ENCODE measurements at places on chromosomes 1 and 21. TPM values are rescaled to one million over a fixed set of nuclear protein-coding genes. Genes with fewer than 3 reads are reported as not detected.
A peak's percentile ranks its signal among the peaks of the same experiment; 100 is the strongest.

Gene ATP1A1
- 251 TPM for total RNA-seq

Gene RNU11
- total RNA-seq, result not detected

Gene LTN1
- total RNA-seq, result 39.5 TPM

Gene FASLG
- 4.3 TPM for total RNA-seq

DNA sequence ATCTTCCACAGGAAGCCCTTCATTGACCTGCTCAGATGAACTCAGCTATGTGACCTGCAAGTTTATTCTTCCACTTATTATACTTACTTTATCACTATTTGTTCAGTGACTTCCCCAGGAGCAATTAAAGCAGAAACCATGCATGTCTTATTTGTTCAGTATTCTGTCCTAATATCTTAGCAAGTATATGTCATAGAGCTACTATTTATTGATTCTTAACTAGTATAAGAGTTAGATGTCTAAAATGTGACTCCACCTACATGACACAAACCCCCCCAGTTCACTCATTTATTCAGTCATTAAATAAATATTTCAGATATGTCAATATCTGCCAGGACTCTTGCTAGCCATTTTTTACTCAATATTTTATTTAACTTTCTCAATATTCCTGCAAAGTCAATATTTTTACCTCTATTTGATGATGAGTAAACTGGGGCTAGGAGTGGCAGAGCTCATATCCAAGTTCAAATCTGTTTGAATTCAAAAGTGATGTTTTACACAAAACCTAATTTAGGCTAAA lies 469.0 kb upstream of the USP24 start:
- H3K27me3 ChIP-seq, result no peaks in the 10 kb centered on the region
- H3K4me3 ChIP-seq, result no peak overlapping the region

- no peaks in the 10 kb centered on the region for H3K4me1 ChIP-seq
- H3K4me3 ChIP-seq, result no peak overlapping the region
- H3K27ac ChIP-seq, result no peak overlapping the region
- DNase-seq, result no peak
- H3K36me3 ChIP-seq, result no peaks in the 10 kb centered on the region
- H3K27me3 ChIP-seq, result no peaks in the 10 kb centered on the region
Measured at GRCh38 chr1:72066431-72066830, 215.9 kb downstream of the NEGR1 start.

GRCh38 chr1:147652306-147652705 lies 18.0 kb downstream of the ACP6 start:
- H3K27ac ChIP-seq, result no peak overlapping the region
- peaks cover 25% of the 10 kb centered on the region for H3K4me1 ChIP-seq
- H3K36me3 ChIP-seq, result peaks cover 24% of the 10 kb centered on the region
- H3K27me3 ChIP-seq, result no peaks in the 10 kb centered on the region
- H3K4me3 ChIP-seq, result no peak overlapping the region
- DNase-seq, result no peak

GRCh38 chr21:28196981-28197380 lies 795.7 kb downstream of the LTN1 start:
- no peaks in the 10 kb centered on the region for H3K27me3 ChIP-seq
- H3K27ac ChIP-seq, result no peak overlapping the region
- no peaks in the 10 kb centered on the region for H3K36me3 ChIP-seq
- H3K4me3 ChIP-seq, result no peak overlapping the region

Gene RHCE
- not detected for total RNA-seq

Gene SPATA21
- not detected for total RNA-seq

- DNase-seq, result no peak
- H3K36me3 ChIP-seq, result no peaks in the 10 kb centered on the region
- no peak overlapping the region for H3K27ac ChIP-seq
- no peaks in the 10 kb centered on the region for H3K27me3 ChIP-seq
- peaks cover 6% of the 10 kb centered on the region for H3K4me1 ChIP-seq
Measured at GRCh38 chr1:54347955-54348699, 58.1 kb downstream of the SSBP3 start.

Gene LRRC71
- total RNA-seq, result not detected

- H3K4me3 ChIP-seq, result no peak overlapping the region
- no peaks in the 10 kb centered on the region for H3K36me3 ChIP-seq
Measured at GRCh38 chr1:234507089-234507488, 28.1 kb upstream of the TARBP1 start.

- H3K27me3 ChIP-seq, result no peaks in the 10 kb centered on the region
- H3K4me3 ChIP-seq, result no peak overlapping the region
- H3K27ac ChIP-seq, result no peak overlapping the region
- H3K4me1 ChIP-seq, result no peaks in the 10 kb centered on the region
Measured at GRCh38 chr1:180815188-180815587, 97.5 kb upstream of the KIAA1614 start.

Gene SEMA6C
- total RNA-seq, result 8.2 TPM

Gene GBP7
- 0.17 TPM for total RNA-seq

DNA sequence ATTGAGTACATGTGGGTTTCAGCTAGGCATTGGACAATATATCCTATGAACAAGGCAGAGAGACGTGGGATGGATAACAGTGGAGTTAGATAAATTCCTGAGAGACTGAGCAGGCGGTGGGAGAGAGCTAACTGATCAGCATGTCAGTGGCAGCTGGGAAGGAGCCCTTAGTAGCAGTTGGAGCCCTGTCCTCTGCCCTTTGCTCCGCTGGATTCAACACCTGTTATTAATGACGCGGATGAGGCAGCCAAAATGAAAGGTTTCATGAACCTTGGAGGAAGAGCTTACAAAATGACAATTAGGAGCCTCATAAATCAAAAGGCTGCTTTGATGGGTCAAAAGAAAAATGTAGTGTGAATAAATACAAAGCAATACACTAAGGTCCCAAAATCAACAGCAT lies 16.1 kb downstream of the UBIAD1 start:
- H3K4me1 ChIP-seq, result peaks cover 53% of the 10 kb centered on the region
- DNase-seq, result no peak
- peaks cover 30% of the 10 kb centered on the region for H3K36me3 ChIP-seq
- H3K27ac ChIP-seq, result no peak overlapping the region
- H3K27me3 ChIP-seq, result no peaks in the 10 kb centered on the region
- no peak overlapping the region for H3K4me3 ChIP-seq

GRCh38 chr1:205920861-205921569 lies 22.2 kb downstream of the SLC26A9 start:
- no peak overlapping the region for H3K4me3 ChIP-seq
- no peaks in the 10 kb centered on the region for H3K36me3 ChIP-seq
- H3K27me3 ChIP-seq, result no peaks in the 10 kb centered on the region
- H3K4me1 ChIP-seq, result no peaks in the 10 kb centered on the region
- no peak for DNase-seq

DNA sequence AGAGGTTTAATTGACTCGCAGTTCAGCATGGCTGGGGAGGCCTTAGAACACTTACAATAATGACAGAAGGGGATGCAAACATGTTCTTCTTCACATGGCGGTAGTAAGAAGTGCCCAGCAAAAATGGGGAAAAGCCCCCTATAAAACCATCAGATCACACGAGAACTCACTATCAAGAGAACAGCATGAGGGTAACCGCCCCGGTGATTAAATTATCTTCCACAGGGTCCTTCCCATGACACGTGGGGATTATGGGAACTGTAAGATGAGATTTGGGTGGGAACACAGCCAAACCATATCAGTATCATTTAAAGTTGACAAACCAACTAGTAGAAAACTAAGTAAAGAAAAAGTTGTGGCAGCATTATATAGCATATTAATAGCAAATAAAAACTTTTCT lies 71.3 kb upstream of the DNAJC6 start:
- no peaks in the 10 kb centered on the region for H3K27me3 ChIP-seq
- H3K4me3 ChIP-seq, result no peak overlapping the region
- H3K36me3 ChIP-seq, result no peaks in the 10 kb centered on the region
- DNase-seq, result no peak
- H3K27ac ChIP-seq, result no peak overlapping the region
- H3K4me1 ChIP-seq, result no peaks in the 10 kb centered on the region

GRCh38 chr1:119340861-119341261 lies 27.7 kb upstream of the HAO2 start:
- H3K27me3 ChIP-seq, result no peaks in the 10 kb centered on the region
- no peaks in the 10 kb centered on the region for H3K36me3 ChIP-seq
- no peak overlapping the region for H3K27ac ChIP-seq
- H3K4me1 ChIP-seq, result no peaks in the 10 kb centered on the region

Gene ADAMTS5
- total RNA-seq, result not detected

GRCh38 chr1:222618880-222619596 lies 1.1 kb downstream of the MIA3 start:
- H3K4me1 ChIP-seq, result peaks cover 22% of the 10 kb centered on the region
- H3K27me3 ChIP-seq, result no peaks in the 10 kb centered on the region
- H3K36me3 ChIP-seq, result no peaks in the 10 kb centered on the region
- DNase-seq, result no peak
- H3K27ac ChIP-seq, result peak overlapping the region; percentile 69
- H3K4me3 ChIP-seq, result peak overlapping the region; percentile 49

- H3K27me3 ChIP-seq, result no peaks in the 10 kb centered on the region
- DNase-seq, result no peak
- no peak overlapping the region for H3K27ac ChIP-seq
- no peaks in the 10 kb centered on the region for H3K4me1 ChIP-seq
- no peaks in the 10 kb centered on the region for H3K36me3 ChIP-seq
Measured at GRCh38 chr1:82269431-82269830, 468.7 kb downstream of the ADGRL2 start.

DNA sequence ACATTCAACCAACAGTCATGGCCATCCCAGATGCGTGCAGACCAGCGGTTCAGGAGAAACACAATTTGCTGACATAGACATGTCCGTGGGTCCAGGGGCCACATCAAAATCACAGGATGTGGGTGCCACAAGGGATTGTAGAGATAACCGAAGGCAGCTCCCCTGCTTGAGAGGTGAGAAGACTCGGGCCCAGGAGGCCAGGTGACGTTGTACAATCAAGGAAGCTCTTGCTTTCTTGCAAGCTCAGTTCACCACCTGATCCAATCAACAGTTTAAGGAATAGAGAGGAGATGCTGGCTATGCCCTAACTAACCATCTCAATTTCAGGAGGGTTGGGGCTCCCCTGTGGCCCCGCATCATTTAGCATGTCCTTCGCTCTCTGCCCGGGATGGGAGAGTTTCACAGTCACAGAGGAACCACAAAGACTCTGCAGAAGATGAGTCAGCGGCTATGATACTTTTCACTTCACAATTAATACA lies 19.5 kb downstream of the UBASH3A start:
- H3K27me3 ChIP-seq, result no peaks in the 10 kb centered on the region
- peak; percentile 81 for DNase-seq
- peaks cover 88% of the 10 kb centered on the region for H3K4me1 ChIP-seq
- no peak overlapping the region for H3K27ac ChIP-seq
- H3K4me3 ChIP-seq, result no peak overlapping the region

Gene TEKT2
- total RNA-seq, result not detected

DNA sequence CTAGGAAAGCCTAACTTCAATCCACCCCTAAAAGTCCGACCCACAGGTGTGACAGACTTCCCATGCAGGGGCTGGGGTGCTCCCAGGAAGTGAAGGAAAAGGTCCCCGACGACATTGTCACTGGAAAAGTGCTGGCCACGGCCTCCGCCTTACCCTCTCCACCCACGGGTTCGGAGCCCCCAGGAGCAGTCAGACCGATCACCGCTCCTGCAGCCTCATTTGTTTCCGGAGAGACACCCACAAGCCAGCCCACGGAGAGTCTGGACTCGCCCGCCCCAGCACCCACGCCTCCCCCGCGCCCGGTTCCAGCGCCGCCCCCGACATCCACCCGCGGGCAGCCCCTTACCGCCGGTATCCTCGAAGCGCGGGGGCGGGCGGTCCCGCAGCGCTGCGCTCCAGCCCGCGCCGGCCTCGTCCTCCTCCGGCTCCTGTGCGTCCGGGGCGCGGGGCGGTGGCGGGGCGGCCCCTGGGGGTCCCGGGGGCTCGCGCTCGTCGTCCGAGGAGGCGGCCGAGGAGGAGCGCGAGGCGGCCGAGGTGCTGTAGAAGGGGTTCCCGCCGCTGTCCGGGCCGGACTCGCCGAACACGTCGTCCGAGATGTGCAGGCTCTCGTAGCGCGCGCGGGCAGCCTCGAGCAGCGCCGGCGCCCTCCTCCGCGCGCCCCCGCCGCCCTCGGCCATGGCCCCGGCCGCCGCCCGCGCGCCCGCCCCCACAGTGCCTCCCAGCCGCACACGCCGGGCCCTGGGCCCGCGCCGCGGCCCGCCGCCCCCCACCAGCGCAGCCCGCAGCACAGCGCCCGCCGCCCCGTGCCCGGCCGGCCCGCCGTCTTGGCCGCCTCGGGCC lies 660 bp downstream of the PGBD5 start:
- H3K4me3 ChIP-seq, result no peak overlapping the region
- no peaks in the 10 kb centered on the region for H3K36me3 ChIP-seq
- H3K27me3 ChIP-seq, result peaks cover 32% of the 10 kb centered on the region
- H3K4me1 ChIP-seq, result peaks cover 6% of the 10 kb centered on the region

GRCh38 chr1:6600410-6601048 lies 2.1 kb downstream of the KLHL21 start:
- H3K27ac ChIP-seq, result peak overlapping the region; percentile 88
- peak overlapping the region; percentile 87 for H3K4me3 ChIP-seq
- DNase-seq, result no peak
- H3K36me3 ChIP-seq, result peaks cover 32% of the 10 kb centered on the region
- H3K27me3 ChIP-seq, result no peaks in the 10 kb centered on the region

- H3K36me3 ChIP-seq, result no peaks in the 10 kb centered on the region
- no peak for DNase-seq
- H3K27ac ChIP-seq, result no peak overlapping the region
- H3K4me1 ChIP-seq, result no peaks in the 10 kb centered on the region
- H3K4me3 ChIP-seq, result no peak overlapping the region
Measured at GRCh38 chr1:57424231-57425027, 569 bp upstream of the DAB1 start.

DNA sequence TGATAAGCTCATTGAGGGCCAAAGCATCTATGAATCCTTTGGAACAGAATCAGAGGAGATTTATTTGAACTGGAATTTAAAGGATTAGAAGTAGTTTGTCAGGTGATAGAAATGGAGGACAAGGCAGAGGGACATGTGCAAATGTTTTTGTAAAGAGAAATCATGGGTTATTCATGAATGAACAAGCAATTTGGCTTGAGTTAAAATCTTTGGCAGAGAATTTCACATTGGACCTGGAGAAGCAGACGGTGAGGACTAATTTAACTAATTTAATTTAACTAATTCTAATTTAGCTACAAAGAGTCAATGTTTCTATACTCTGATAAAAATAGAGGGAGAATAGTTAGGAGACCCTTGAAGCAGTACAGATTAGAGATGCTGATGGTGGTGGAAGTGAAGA lies 36.3 kb downstream of the SNX7 start:
- no peaks in the 10 kb centered on the region for H3K27me3 ChIP-seq
- no peak for DNase-seq
- no peaks in the 10 kb centered on the region for H3K36me3 ChIP-seq
- H3K27ac ChIP-seq, result no peak overlapping the region
- no peak overlapping the region for H3K4me3 ChIP-seq

GRCh38 chr1:71210718-71211117 lies 129.9 kb upstream of the ZRANB2 start:
- no peak overlapping the region for H3K27ac ChIP-seq
- no peaks in the 10 kb centered on the region for H3K36me3 ChIP-seq
- no peak overlapping the region for H3K4me3 ChIP-seq

Gene HSD3B1
- total RNA-seq, result not detected

- H3K27me3 ChIP-seq, result no peaks in the 10 kb centered on the region
- no peaks in the 10 kb centered on the region for H3K36me3 ChIP-seq
- peaks cover 13% of the 10 kb centered on the region for H3K4me1 ChIP-seq
- DNase-seq, result no peak
- no peak overlapping the region for H3K4me3 ChIP-seq
Measured at GRCh38 chr1:150846473-150847146, 29.8 kb downstream of the ARNT start.
